ENCODE measurements at places on chromosomes 5 and 9. TPM values are rescaled to one million over a fixed set of nuclear protein-coding genes. Genes with fewer than 3 reads are reported as not detected.

GRCh38 chr5:24235946-24236345, 408.8 kb downstream of the CDH10 start:
- no peak overlapping the region for H3K27ac ChIP-seq
- H3K36me3 ChIP-seq, result no peaks in the 10 kb centered on the region
- no peaks in the 10 kb centered on the region for H3K4me1 ChIP-seq
- no peak overlapping the region for H3K4me3 ChIP-seq
- no peaks in the 10 kb centered on the region for H3K27me3 ChIP-seq

Gene NOTCH1
- total RNA-seq, result 31.4 TPM

Gene CLIC3
- 0.18 TPM for total RNA-seq

GRCh38 chr5:131671409-131671808, 36.4 kb upstream of the RAPGEF6 start:
- peak overlapping the region; percentile 4 for H3K27ac ChIP-seq
- DNase-seq, result no peak
- H3K4me3 ChIP-seq, result no peak overlapping the region
- H3K4me1 ChIP-seq, result no peaks in the 10 kb centered on the region
- no peaks in the 10 kb centered on the region for H3K27me3 ChIP-seq

Gene FOXD4L6
- total RNA-seq, result not detected

Gene COL5A1
- 0.13 TPM for total RNA-seq

- no peak overlapping the region for H3K4me3 ChIP-seq
- H3K27ac ChIP-seq, result no peak overlapping the region
- DNase-seq, result no peak
- H3K36me3 ChIP-seq, result peaks cover 45% of the 10 kb centered on the region
- no peaks in the 10 kb centered on the region for H3K27me3 ChIP-seq
These were observed 26.4 kb downstream of the EHMT1 start for GRCh38 chr9:137645211-137645610.

DNA sequence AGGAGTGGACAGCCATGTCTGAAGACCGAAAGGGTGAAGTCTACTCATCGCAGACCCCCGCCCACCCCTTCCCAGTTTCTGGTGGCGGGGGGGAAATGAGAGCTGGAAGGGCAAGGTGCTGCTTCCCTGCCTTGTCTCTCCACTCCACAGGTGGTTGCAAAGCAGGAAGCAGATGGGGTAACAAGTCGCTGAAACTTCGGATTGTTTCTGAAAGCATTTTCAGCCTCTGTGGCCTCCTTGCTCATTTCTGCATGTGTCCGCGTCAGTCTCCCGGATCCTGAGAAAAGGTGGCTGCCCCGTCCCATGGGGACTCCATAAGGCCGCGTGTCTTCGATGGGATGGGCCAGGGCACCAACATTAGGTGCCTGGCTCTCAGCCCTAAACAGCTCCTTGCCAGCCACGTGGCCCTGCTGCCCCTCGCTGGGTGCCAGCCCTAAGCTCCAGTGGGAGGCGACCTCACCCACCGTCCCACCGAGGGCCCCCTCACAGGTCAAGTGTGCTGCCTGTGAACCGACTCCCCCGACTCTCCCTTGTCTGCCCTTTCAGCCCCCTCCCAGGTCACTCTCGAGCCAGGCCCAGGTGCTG, 971 bp downstream of the PHYKPL start:
- H3K4me3 ChIP-seq, result peak overlapping the region; percentile 93
- H3K4me1 ChIP-seq, result peaks cover 25% of the 10 kb centered on the region
- peak overlapping the region; percentile 87 for H3K27ac ChIP-seq
- no peaks in the 10 kb centered on the region for H3K27me3 ChIP-seq
- DNase-seq, result no peak
- peaks cover 47% of the 10 kb centered on the region for H3K36me3 ChIP-seq

DNA sequence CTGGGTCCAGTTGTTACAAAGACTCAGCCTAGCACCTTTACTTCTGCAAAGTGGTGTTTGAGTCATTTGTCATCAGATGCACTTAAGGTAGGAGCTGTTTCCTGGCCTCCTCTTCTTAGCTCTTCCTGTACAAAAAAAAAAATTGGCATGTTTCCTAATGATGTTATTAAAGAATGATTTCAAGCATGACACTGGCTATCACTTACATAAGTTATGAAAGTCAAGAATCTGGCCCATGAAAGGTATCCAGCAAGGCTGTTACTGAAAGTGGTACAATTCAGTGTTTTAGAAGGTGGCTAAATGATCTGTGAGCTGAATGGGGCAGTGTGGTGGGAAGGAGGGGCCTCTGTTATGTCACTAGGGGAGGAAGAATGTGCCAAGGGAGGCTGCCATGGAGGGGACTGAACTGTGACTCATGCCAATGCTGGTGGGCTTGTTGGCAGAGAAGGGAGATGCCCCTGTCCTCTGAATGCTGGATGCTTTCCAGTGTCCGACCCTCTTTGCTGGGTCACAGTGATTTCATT, 175.1 kb upstream of the MAP1B start:
- no peak overlapping the region for H3K4me3 ChIP-seq
- H3K4me1 ChIP-seq, result peaks cover 13% of the 10 kb centered on the region
- DNase-seq, result no peak
- H3K36me3 ChIP-seq, result no peaks in the 10 kb centered on the region
- H3K27me3 ChIP-seq, result peaks cover 2% of the 10 kb centered on the region

DNA sequence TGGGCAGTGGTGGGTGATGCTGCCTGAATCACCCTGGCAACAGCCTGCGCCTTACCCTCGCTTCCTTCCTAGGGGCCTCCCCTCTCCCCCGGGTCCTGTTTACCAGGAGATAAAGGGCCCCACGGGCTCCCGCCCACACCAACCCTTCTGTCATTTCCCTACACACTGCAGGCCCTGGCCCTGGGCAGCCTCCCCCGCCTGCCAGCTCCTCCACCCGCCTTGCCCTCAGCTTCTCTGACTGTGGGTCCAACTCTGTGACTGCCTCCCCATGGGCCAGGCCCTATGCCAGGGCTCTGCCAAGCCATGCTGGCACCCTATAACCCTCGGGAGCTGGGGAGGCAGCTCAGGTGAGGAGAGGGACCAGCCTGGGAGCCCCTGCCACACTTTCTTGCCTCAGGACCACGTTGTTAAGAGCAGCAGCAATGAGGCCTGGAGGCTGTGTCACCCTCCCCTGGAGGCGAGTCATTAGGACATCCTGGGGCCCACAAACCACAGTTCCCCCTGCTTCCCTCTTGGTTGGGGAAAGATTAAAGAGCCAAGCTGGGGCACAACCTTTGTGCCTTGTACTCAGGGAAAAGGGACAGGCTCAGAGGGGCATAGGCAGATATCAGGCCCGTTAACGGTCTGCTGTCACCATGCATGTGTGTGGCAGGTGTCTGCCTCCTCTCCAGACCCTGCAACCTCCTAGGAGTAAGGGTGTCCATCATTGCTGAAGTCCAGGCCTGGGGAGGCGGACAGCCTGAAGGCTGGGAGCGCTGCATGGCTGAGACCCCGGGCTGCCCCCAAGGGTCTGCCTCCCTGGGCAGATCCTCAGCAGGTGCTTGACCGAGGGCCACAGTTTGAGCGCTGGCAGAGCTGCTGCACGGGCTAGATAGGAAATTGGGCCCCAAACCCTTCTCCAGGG, 2.8 kb downstream of the MGAT4B start:
- H3K27ac ChIP-seq, result peak overlapping the region; percentile 46
- DNase-seq, result peak; percentile 57
- H3K4me3 ChIP-seq, result 0 out of 2 replicates have a peak overlapping the region, but pooled peaks have one; percentile 2

Gene SPINK4
- total RNA-seq, result not detected

Gene PCDHA13
- not detected for total RNA-seq

- no peak overlapping the region for H3K4me3 ChIP-seq
- H3K36me3 ChIP-seq, result no peaks in the 10 kb centered on the region
- no peaks in the 10 kb centered on the region for H3K27me3 ChIP-seq
- no peak for DNase-seq
These were observed 171.8 kb downstream of the MED10 start for GRCh38 chr5:6206501-6206900.

Gene PTGS1
- 7.2 TPM for total RNA-seq

DNA sequence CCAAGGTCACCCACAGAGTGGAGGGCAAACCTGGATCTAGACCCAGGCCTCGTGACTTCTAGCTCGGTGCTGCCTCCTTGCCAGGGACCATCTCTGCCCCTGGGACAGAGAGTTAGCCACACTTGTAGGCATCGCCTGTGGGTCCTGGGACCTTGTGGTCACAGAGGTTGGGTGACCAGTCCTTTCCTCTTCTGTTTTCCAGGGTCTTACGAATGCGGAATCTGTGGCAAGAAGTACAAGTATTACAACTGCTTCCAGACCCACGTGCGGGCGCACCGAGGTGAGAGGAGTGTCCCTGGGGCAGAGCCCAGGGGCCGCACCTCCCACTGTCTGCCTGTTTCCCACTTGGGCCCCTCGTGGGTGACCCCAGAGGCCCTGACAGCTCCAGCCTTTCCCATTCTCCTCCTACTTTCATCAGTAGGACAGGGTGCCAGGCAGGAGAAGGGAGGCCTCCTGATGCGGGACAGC, 76.3 kb downstream of the AMBP start:
- H3K27ac ChIP-seq, result no peak overlapping the region
- H3K4me3 ChIP-seq, result no peak overlapping the region

Gene MYMK
- total RNA-seq, result not detected

- no peak for DNase-seq
- H3K36me3 ChIP-seq, result no peaks in the 10 kb centered on the region
These were observed 3.6 kb upstream of the SARDH start for GRCh38 chr9:133741716-133742115.

Gene FGF1
- not detected for total RNA-seq

Gene BRINP1
- not detected for total RNA-seq

DNA sequence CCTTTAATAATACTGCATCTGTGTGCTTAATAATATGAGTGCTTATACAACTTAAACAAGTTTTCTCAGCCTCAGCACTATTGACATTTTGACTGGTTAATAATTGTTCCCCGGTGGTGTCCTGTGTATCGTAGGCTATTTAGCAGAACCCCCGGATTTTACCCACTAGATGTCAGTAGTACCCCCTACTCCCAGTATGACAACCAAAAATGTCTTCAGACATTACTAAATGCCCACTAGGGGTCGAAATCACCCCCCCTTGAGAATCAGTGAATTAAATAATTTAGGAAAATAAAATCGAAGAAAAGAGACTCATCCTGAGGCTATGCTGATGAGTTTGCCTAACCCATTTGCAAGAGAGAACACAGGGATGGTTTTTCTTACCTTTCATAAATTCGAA, 166.3 kb downstream of the ATP10B start:
- no peak overlapping the region for H3K4me3 ChIP-seq
- no peaks in the 10 kb centered on the region for H3K4me1 ChIP-seq
- H3K36me3 ChIP-seq, result no peaks in the 10 kb centered on the region
- H3K27ac ChIP-seq, result no peak overlapping the region
- DNase-seq, result peak; percentile 24

Gene S100Z
- 0.36 TPM for total RNA-seq

- H3K27me3 ChIP-seq, result peaks cover 22% of the 10 kb centered on the region
- H3K4me3 ChIP-seq, result no peak overlapping the region
- no peak for DNase-seq
These were observed 53.4 kb downstream of the TENT4A start for GRCh38 chr5:6766604-6767093.

DNA sequence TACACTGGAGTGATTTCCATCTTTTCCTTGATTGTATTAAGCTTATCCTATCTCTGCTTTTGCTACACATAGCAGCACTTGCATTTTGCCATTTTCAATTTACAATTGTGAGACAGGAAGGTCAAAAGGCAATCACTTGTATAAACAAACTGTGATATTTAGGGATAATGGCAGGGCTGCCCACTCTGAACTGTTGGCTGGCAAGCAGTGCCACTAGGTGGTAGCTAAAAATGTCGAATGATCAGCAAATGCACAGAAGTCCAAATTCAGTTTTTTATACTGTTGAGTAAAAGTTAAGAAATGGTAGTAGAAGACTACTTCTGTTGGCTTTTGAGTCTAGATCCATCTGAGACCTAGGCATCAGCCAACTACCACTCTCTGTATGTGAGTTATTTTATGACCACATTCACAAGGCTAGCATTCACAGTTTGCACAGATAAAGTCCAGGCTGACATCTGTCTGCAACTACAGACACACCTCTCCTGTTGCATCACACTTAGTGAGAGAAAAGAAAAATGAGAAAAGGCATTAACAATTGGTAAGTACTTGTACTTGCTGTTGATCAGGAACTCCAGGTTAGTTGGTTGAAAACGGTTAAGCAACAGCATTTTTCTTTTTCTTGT, 108.8 kb upstream of the ASTN2 start:
- H3K27ac ChIP-seq, result no peak overlapping the region
- no peaks in the 10 kb centered on the region for H3K27me3 ChIP-seq
- H3K36me3 ChIP-seq, result no peaks in the 10 kb centered on the region
- H3K4me1 ChIP-seq, result no peaks in the 10 kb centered on the region

GRCh38 chr5:174176511-174176910, 131.0 kb downstream of the NSG2 start:
- H3K27me3 ChIP-seq, result peaks cover 38% of the 10 kb centered on the region
- H3K4me1 ChIP-seq, result no peaks in the 10 kb centered on the region
- no peak overlapping the region for H3K27ac ChIP-seq

Gene SAPCD2
- total RNA-seq, result 78.8 TPM

- no peaks in the 10 kb centered on the region for H3K36me3 ChIP-seq
- H3K27me3 ChIP-seq, result peaks cover 4% of the 10 kb centered on the region
- peak; percentile 51 for DNase-seq
- H3K4me1 ChIP-seq, result peaks cover 31% of the 10 kb centered on the region
These were observed 4.1 kb upstream of the PDGFRB start for GRCh38 chr5:150159741-150160179.

Gene TAF11L10
- total RNA-seq, result 0.53 TPM

GRCh38 chr9:14525856-14526255, 167.4 kb downstream of the ZDHHC21 start:
- H3K27me3 ChIP-seq, result no peaks in the 10 kb centered on the region
- H3K36me3 ChIP-seq, result no peaks in the 10 kb centered on the region
- no peak for DNase-seq
- peaks cover 38% of the 10 kb centered on the region for H3K4me1 ChIP-seq
- H3K4me3 ChIP-seq, result no peak overlapping the region

DNA sequence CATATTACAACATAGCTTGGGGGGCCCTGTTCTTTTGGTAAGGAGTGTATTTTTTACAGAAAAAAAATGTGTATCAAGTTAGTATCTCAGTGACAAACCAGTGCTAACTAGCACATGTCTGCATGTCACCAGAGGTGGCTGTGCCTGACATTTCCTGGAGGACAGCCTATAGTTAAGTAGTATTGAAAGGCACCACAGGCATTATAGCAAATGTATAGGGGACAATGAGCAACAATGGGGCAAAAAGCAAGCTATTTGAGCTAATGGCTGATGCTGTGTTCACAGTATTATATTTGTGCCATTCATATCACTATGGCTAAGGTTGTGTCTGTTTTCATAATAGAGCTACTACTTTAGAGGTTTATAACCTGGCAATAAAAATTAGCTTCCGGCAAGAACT, 1644.0 kb downstream of the MAT2B start:
- no peak overlapping the region for H3K27ac ChIP-seq
- H3K4me1 ChIP-seq, result no peaks in the 10 kb centered on the region
- H3K36me3 ChIP-seq, result no peaks in the 10 kb centered on the region
- no peak overlapping the region for H3K4me3 ChIP-seq
